ENCODE measurements at places on chromosomes 5 and 9. TPM values are rescaled to one million over a fixed set of nuclear protein-coding genes. Genes with fewer than 3 reads are reported as not detected.
A peak's percentile ranks its signal among the peaks of the same experiment; 100 is the strongest.

Gene SNX18
- 7.0 TPM for polyA plus RNA-seq

GRCh38 chr5:90424245-90424644 is 14.7 kb upstream of the CETN3 start:
- H3K27ac ChIP-seq: no peak overlapping the region
- no peaks in the 10 kb centered on the region for H3K36me3 ChIP-seq
- H3K4me1 ChIP-seq: no peaks in the 10 kb centered on the region
- no peak overlapping the region for H3K4me3 ChIP-seq

DNA sequence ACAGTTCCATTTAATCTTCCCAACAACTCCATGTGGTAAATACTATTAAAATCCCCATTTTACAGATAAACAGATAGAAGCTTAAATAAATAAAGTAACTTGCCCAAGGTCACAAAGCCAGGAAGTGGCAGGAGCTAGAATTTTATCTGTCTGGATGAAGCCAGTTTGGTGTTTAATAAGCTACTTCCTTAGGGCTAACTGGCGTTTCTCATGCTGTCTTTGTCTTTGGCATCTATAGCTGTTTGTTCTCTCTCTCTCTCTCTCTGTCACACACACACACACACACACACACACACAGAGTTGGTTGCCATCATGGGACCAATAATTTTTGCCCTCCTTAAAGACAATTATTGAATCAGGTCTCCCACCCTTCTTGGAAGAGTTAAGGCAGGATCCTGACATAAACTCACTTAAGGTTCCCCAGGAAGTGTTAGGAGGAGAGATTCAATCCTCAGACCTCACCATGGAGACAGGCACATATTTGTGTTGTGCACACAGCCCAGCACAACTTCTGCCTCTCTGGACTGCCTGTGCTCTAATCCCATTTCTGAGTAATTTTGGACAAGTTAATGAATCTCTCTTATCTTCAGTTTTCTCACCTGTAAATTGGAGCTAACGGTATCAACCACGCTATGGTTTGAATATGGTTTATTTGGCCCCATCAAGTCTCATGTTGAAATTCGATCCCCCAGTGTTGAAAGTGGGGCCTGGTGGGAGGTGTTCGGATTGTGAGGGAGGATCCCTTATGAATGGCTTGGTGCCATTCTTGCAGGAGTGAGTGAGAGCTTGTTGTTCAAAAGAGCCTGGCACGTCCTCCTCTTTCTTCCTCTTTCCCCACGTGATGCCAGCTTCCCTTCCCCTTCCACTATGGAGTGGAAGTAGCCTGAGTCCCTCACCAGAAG is 8.3 kb upstream of the ADRA1B start:
- H3K27ac ChIP-seq: no peak overlapping the region
- no peaks in the 10 kb centered on the region for H3K4me1 ChIP-seq
- DNase-seq: no peak
- no peaks in the 10 kb centered on the region for H3K36me3 ChIP-seq

DNA sequence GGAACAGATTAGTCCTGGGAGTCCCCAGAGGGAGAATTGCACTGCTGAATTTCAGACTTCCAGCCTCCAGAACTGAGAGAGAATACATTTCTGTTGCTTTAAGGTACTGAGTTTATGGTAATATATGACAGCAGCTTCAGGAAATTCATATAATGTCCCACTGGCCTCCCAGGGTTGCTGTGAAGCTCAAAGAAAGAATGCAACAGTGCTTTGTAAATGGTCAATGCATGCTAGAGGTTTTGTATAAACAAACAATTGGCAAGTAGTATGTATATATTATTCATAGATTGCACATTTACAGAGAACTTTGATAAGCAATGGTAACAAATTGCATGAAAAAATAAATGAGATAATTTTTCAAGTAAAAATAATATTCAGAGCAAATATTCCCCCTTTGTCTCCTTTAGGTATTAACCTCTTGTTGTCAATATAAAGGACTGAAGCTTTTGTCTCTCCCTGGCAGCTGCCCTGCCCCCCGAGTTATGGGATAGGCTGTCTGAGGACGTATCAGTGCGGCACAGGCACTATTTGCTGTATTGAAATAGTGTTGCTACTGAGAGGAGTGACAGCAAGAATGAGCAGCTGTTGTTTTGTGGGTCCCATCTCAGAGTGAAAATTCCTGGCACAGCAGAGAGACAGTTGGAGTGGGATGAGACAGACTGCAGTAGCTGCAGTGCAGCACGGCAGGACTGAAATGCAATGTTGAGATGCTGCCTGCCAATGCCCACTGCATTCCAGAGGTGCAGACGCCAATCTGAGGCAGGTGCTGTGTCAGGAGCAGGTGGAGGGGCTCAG is 194.2 kb upstream of the GLRA1 start:
- no peak overlapping the region for H3K4me3 ChIP-seq
- no peak for DNase-seq
- H3K27me3 ChIP-seq: peaks cover 10% of the 10 kb centered on the region

- H3K27ac ChIP-seq: no peak overlapping the region
- peaks cover 10% of the 10 kb centered on the region for H3K4me1 ChIP-seq
- no peak overlapping the region for H3K4me3 ChIP-seq
- H3K27me3 ChIP-seq: peaks cover 19% of the 10 kb centered on the region
These were observed 8.5 kb upstream of the CCDC187 start for GRCh38 chr9:136312436-136312835.

Gene CEMIP2
- polyA plus RNA-seq: 40.2 TPM

DNA sequence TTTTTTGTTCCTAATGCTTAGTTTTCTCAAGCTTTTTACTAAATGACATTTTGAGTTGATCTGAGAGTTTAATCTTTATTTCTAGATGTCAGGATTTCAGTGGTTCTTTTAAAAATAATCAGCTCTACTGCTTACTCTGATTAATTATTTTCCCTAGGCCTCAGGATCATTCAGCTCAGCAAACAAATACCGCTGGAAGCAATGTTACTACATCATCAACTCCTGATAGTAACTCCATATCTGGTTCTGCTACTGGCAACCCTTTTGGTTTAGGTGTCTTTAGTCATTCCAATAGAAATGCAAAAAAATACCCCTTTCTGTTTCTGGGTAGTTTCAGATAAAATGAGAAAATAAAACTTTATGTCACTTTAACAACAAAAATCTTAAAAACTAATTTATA is 5.6 kb upstream of the IDNK start:
- H3K36me3 ChIP-seq: no peaks in the 10 kb centered on the region
- peaks cover 8% of the 10 kb centered on the region for H3K4me1 ChIP-seq
- no peak overlapping the region for H3K27ac ChIP-seq
- H3K27me3 ChIP-seq: peaks cover under 1% of the 10 kb centered on the region
- DNase-seq: no peak

Gene KLF9
- 3.6 TPM for polyA plus RNA-seq

DNA sequence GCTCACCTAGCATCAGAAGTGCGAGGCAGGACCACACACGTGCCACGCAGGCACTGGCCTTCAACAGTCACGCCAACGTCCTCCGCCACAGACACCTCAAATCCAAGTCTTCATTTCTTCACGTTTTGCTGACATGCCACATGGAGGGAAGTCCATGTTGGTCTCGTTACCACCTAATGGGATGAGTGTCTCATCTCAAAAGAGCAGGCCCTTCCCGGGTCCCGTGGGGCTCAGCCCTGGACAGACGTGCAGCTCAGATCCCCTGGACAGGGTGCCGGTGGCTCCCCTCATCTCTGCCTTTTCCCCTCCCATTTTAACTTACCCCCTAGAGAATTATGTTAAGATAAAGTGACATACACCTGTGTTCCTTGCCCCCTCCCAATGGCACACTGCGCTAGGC is 76.8 kb downstream of the MRPL36 start:
- peaks cover 7% of the 10 kb centered on the region for H3K36me3 ChIP-seq
- H3K27me3 ChIP-seq: peaks cover 37% of the 10 kb centered on the region
- no peak for DNase-seq
- H3K4me3 ChIP-seq: no peak overlapping the region
- no peaks in the 10 kb centered on the region for H3K4me1 ChIP-seq

DNA sequence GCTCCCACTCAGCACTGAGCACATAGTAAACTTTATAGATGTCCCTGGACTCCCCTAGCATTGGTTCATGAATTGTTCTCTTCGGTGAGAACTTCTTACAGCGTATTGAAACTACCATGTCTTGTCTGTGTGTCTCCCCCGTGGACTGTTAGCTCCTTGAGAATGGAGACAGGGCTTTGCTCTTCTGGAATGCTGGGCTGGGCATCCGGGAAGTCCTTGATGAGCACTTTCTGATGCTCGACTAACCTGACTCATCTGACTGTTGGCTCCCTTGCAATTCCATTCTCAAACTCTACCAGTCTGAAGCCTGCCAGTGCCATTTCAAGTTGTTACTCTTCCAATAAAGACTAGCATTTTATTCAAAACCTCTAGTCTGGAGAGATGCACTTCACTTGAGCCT is 15.0 kb upstream of the PFDN1 start:
- no peak overlapping the region for H3K4me3 ChIP-seq
- no peak overlapping the region for H3K27ac ChIP-seq
- no peaks in the 10 kb centered on the region for H3K36me3 ChIP-seq
- no peaks in the 10 kb centered on the region for H3K4me1 ChIP-seq

GRCh38 chr9:132669319-132669697 is 475 bp downstream of the DDX31 start:
- DNase-seq: no peak
- peak overlapping the region; percentile 94 for H3K4me3 ChIP-seq
- no peaks in the 10 kb centered on the region for H3K36me3 ChIP-seq
- H3K4me1 ChIP-seq: peaks cover 49% of the 10 kb centered on the region
- H3K27ac ChIP-seq: peak overlapping the region; percentile 88

Gene SPINK5
- not detected for polyA plus RNA-seq

GRCh38 chr5:123001808-123002207 is 34.7 kb downstream of the PPIC start:
- H3K4me1 ChIP-seq: peaks cover 3% of the 10 kb centered on the region
- no peak overlapping the region for H3K27ac ChIP-seq
- no peak overlapping the region for H3K4me3 ChIP-seq
- no peaks in the 10 kb centered on the region for H3K27me3 ChIP-seq

Gene C9orf153
- not detected for polyA plus RNA-seq

GRCh38 chr9:72133365-72134035 is 15.7 kb upstream of the GDA start:
- H3K4me1 ChIP-seq: no peaks in the 10 kb centered on the region
- H3K27me3 ChIP-seq: peaks cover 17% of the 10 kb centered on the region
- H3K27ac ChIP-seq: no peak overlapping the region
- H3K4me3 ChIP-seq: no peak overlapping the region
- H3K36me3 ChIP-seq: no peaks in the 10 kb centered on the region

- no peaks in the 10 kb centered on the region for H3K27me3 ChIP-seq
- DNase-seq: no peak
- H3K4me3 ChIP-seq: no peak overlapping the region
- H3K27ac ChIP-seq: peak overlapping the region; percentile 41
- H3K4me1 ChIP-seq: peaks cover 14% of the 10 kb centered on the region
These were observed 3.1 kb downstream of the TOR1B start for GRCh38 chr9:129806061-129806460.

Gene ECSCR
- not detected for polyA plus RNA-seq

- peaks cover 4% of the 10 kb centered on the region for H3K27me3 ChIP-seq
- no peak for DNase-seq
These were observed 170.3 kb downstream of the TMC1 start for GRCh38 chr9:72691671-72692070.

Gene ZNF618
- polyA plus RNA-seq: 1.4 TPM

DNA sequence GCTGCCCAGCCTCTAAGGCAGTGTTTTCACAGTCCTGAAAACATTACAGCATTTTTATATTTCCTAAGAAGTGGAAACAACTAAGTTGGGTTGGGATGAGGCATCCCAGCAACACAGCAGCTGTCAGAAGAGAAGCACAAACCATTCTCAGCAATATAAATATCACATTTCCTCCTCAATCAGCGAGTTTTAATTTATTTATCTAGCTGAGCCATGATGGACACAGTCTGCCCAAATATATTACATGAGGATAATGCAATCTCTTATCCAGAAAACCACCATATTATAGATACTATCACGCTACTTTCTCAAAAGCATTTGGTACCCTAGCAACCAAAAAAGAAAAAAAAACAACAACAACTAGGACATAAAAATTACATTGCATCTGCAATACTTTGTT is 158.5 kb downstream of the FSTL4 start:
- H3K27me3 ChIP-seq: peaks cover 28% of the 10 kb centered on the region
- no peak overlapping the region for H3K27ac ChIP-seq
- no peak for DNase-seq
- H3K36me3 ChIP-seq: no peaks in the 10 kb centered on the region
- H3K4me1 ChIP-seq: no peaks in the 10 kb centered on the region

DNA sequence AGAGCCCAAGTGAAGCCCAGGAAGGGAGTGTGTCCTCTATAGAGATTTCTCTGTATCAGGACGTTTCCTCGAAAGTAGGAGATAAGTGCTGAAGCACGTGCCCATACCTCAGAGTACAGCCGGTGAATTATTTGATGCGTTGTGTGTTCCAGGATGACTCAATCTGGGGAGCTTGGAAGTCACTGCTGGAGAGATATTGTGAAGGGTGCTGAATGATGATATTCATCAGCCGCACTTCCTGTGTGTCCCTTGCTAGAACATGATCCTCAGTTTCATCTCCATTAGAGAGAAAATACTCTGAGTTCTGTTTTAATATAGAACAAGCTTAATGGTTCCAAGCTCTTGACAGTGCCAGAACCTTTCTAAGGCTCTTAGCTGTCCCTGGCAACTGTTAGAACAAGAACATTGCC is 402.3 kb upstream of the ADAMTSL1 start:
- no peak overlapping the region for H3K27ac ChIP-seq
- H3K4me1 ChIP-seq: no peaks in the 10 kb centered on the region
- H3K27me3 ChIP-seq: no peaks in the 10 kb centered on the region

Gene SGCD
- not detected for polyA plus RNA-seq
